ENCODE measurements at places on chromosomes 7 and 10.

DNA sequence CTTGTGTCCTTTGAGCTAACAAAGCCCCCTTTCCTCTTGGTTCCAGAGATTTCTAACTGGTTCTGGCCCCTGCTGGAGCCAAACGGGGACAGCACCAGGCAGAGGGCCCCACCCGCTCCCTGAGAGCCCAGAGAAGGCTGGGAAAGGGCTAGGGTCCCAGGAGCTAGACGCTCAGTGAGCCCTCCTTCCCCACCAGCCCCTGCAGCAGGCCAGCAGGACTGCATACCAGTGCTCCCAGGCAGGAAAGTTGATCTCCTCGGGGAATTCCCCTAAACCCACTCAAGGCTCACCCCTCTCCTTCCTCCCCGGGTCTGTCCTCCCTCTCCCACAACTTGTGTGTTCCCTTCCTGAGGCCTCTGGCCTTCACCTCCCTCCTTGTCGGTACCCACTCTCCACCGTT lies 47.7 kb downstream of the PAX2 start:
- DNase-seq, result no peak

DNA sequence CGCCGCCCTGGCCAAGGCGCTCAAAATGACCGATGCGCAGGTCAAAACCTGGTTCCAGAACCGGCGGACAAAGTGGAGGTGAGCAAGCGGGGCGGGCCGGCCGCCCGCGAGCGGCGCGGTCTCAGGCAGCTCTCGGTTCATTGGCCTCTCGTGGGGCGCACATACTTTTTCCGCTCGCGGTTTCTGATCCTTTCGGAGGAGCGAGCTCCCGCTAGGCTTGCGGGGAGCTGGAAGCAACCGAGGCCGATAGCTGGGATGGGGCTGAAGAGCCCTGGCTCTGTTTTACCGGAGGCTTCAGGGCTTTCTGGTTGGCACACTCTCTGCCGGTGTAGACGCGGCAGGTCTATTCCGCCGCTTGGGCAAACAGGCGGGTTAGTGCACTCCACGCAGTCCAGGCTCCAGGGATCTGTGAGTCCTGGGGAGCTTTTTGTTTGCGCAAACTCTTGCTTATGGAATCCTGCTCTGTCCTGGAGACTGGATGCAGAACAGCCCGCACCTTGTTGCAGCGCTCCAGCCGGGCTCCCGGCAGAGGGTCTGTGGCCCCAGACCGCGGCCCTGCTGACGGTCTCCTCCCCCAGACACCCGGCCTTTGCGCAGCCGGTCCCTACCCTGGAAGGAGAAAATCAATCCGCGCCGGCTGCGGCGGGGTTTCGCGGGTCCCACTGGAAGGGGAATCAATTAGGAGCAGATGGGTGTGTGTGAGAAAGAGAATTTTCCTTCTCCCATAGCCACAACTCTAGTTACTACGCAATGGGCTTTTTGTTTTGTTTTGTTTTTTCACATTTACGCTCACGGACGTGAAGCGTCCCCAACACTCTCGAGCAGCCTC lies 3.4 kb downstream of the TLX1 start:
- no peak for DNase-seq

- DNase-seq, result no peak
These were observed 54.5 kb upstream of the PFKFB3 start for GRCh38 chr10:6148251-6148701.

DNA sequence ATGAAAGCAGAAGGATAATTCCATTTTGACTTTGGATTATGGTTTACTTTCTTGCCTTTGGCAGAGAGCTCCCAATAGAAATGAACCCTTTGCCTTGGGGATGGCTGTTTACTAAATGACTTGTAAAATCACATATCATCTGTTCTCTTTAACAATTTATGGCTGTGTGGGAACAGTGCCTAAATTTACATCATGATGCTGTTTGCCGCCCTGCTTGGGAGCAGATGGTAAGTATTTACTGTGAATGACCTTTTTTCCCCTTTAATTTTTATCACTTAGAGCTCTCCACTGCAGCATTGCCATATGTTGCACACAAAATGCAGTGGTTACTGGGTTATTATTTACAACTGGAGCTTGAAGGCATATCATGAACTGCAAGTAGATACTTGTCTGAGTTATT lies 13.4 kb downstream of the HEPACAM2 start:
- no peak for DNase-seq

DNA sequence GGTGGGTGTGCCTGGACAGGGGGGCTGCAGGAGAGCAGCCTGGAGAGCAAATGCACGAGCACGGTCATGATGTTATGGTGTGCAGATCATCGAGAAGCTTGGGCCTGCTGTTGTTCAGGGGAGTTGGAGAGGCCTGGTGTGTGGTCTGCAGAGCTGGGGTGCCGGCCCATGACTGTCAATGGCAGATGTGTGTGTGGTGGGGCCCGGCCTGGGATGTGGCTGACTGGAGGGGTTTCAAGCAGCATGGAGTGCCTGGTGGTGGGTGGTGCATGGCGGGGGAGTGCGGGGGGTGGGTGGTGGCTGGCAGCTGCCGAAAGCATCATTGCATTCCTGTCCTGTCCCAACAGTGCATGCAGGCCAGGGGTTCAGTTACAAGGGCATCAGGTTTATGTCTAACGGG lies 122.6 kb downstream of the DOCK1 start:
- DNase-seq, result no peak

DNA sequence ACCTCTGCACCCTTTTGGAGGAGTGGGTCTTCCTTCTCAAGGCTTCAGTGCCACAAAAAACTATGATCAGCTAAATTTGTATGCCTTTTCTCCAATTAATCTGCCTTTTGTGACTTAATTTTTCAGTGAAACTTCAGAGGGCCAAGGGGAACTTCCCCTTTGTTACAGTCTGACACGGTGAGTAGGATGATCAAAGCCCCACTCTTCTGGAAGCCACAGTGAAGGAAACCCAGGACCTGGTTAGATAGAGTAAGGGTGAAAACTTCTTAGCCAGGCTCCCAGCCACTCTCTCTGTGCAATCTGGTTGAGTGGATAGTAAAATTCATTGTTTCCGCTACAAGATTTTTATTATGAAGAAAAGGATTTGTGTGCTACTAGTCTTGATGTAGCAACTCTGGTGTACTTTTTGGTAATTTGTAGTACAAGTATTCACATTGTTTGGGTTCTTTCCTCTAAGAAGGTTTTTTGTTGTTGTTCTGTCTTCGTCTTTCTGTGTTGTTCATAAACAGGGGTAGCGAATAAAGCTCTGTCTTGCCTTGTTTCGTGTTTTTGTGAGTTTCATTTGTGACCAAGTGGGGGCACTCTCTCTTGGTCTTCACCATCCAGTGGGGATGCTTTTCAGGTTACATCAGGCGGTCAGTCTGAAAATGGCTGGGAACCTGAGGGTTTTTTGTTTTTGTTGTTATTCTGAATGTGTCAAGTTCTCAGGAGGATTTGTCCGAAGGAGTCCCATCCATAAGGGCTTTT lies 268.5 kb upstream of the NPSR1 start:
- DNase-seq, result no peak

- no peak for DNase-seq
These were observed 153.3 kb downstream of the STK31 start for GRCh38 chr7:23863209-23863787.
